ENCODE measurements at places on chromosomes 3 and 15.

DNA sequence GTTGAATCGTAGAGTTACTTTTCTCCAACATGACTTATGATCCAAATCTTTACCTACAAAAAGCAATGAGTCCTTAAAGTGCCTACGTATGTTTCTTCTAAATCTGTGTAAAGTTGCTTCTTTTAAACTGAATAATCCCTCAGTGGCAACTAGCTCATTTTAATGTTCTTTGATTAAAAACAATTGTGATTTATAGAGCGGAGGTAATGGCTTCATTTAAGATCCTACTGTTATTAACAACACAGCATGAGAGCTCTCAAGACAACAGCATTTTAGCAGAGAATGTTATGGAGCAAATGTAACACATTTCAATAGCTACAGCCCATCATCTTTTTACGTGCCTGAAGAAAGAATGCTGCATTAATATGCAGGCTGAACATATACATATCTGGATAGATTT lies 55.3 kb upstream of the VGLL3 start:
- no peak for DNase-seq

- DNase-seq, result no peak
These were observed 62.5 kb upstream of the ANKRD28 start for GRCh38 chr3:15860014-15860934.

DNA sequence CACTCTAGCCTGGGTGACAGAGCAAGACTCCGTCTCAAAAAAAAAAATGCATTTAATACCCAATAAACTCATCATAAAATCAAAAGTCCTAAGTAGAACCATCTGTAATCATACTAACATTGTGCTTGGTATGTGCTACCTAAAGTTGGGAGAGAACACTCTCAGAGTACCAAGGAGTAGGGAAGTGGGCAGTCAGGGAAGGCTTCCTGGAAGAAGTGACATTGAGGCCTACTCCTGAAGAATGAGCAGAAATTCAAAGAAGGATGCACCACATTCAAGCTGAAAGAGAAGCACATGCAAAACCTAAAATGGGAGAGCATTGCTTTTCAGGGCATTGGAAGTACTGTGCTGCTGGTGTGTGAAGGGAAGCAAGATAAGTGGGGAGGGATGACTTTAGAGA lies 54.1 kb downstream of the TLE3 start:
- DNase-seq, result no peak

- no peak for DNase-seq
These were observed 9.9 kb downstream of the CEP152 start for GRCh38 chr15:48800811-48801455.

- DNase-seq, result no peak
These were observed 65.8 kb downstream of the NSMCE3 start for GRCh38 chr15:29203718-29204368.

GRCh38 chr15:71212146-71212545 lies 96.9 kb downstream of the THSD4 start:
- no peak for DNase-seq

GRCh38 chr3:149449799-149450198 lies 24.7 kb upstream of the TM4SF4 start:
- DNase-seq, result no peak

GRCh38 chr15:63462088-63462487 lies 42.3 kb upstream of the USP3 start:
- DNase-seq, result no peak

All from CD4-positive, alpha-beta T cell treated with Interleukin-15 for 4 hours (primary cell).